Nephron progenitor cell (in vitro differentiated cells): ENCODE measurements at places on chromosomes 4 and X.

DNA sequence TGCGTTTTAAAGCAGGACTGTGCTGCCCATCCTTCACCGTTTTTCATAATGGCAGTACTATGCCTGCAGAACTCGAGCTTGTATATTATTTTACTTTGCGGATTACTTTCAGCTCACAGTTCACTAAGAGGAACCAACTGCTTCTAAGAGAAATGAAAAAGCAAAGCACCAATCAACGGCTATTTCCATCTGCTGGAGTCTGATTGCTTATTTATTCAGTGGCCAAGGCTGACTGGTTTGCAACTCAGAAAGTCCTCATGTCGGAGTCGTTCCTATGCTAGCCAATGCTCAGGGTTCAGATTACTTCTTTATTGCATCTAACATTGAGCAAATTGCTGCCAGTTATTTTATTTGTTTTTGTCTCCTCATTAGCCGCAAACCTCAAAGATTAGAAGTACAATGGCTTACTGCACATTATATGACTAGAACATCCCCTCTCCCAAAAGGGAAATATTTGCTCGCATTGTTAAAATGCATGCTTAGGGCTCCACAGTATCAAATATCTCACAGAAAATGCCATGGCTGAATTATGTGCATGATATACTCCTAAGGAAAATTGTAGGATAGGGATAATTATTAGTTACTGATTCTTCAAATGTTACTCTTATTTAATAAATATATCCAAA, 1628.2 kb upstream of the ADGRL3 start:
- no peak for DNase-seq

DNA sequence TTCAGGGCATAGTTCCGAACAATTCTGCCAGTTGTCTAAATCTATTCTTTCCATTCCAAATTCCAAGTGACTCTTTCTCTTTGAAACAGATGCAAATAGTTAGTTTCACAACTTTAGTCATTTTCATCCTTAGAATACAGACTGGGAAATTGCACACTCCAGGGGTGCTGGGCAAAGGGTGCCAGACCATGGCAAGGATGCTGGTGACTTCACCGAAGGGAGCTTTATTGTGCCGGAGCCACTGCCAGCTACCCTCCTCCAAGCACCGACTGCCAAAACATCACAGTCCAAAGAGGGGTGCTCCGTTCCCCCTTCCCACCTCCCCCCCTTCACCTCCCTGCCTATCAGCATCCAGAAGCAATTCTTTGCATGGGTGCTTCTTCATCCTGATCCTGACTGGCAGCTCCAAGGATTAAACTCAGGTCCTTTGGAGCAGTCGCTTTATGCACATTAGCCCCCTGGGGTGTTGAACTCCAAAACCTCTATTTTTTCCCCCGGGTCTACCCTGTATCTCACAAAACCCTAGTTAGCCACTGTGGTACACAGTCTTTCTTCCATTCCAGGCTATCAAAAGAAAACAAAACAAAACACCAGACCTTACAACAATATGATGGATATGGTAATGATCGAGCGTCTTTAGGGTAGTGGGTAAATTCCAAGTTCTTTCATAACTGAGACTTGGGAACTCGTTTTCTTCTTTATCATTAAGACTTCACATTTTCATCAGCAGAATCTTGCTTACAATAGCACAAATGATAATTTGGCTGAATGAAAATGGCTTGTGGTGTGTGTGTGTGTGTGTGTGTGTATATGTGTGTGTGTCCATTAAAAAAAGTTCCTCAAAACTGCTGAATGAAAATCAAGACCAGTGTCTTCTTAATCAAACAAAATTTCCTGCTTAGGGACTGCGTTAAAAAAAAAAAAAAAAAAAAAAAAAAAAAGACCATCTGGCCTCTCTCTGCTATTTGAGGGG, 28.7 kb downstream of the MID1 start:
- no peak for DNase-seq

DNA sequence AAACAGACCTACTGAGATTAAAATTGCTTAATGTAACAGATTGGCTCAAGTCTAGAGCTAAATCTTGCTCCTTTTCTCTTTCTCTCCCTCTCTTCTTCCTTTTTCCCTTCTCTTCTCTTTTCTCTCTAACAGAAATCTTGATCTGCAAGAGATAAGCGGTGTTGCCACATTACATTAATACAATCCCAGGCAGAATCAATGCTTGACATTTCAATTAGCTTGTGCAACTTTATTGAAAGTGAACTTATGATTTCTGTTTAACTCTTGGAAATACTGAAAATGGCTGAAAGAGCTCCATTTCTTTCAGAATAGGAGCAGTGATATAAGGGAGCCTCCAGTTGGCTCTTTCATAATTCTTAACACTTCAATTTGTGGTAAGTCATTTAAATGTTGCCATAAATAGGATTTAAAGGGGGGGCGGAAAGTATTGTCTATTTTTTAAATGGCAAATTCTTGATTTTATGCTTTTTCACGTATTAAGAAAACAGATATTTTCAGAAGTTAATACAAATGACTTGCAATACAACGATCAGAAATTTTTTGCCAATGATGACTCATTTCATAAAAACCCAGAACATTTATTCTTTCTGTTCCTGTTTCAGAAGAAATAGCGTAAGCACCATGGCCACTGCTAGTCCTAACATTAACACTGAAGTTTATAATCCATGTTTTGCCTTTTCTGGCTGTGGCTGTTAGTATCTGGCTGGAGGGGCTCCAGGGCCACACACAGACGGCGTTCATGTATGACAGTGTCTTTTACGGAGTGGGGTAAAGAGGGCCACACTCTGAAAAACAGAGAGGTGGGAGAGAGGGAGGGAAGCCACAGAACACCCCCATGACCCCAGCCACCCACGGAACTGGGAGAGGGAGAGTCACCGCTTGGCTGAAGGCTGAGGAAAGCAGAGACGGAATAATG, 115.7 kb upstream of the FAT1 start:
- no peak for DNase-seq

DNA sequence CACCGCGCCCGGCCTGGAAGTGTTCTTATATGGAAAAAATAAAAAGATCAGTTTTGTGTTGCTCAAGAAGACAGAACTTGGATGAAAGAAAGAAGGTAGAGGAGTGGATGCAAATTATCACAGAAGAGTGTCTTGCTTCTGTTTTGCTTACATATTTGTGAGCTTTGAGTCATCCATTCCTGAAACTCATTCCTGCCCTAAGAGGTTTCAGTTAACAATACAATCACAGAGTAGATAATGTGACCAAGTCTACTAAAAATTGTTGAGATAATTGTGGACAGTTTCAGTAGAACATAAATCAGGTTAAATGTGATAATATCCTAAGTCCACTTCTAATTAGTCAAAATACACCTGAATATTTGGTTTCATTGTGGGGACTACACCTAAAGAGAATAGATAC, 26.4 kb upstream of the LRCH2 start:
- DNase-seq: no peak

- no peak for DNase-seq
These were observed 116.1 kb upstream of the ARHGAP24 start for GRCh38 chr4:85358831-85359230.

- DNase-seq: no peak
These were observed 52.7 kb downstream of the TBC1D9 start for GRCh38 chr4:140703463-140703862.

GRCh38 chr4:94678896-94679295, 78.9 kb upstream of the BMPR1B start:
- no peak for DNase-seq

DNA sequence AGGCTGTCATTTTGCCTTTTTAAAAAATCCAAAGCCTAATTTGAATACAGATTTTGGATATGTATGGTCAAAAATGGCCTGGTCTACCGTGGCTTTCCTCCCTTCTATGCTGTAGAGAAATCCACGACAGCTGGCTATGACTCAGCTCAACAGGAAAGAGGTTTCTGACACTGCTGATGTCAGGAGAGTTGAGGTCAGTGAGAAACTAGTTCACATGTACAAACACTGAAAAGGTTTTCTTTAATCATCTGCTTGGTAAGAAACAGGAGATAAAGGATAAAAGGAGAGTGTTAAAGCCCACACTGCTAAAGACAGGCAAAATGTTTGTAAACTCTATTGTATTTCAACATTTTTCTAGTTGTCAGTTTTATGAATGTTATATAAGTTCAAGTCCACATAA, 113.9 kb downstream of the NYX start:
- DNase-seq: no peak

GRCh38 chr4:125319311-125319710, 4.6 kb downstream of the FAT4 start:
- DNase-seq: no peak

DNA sequence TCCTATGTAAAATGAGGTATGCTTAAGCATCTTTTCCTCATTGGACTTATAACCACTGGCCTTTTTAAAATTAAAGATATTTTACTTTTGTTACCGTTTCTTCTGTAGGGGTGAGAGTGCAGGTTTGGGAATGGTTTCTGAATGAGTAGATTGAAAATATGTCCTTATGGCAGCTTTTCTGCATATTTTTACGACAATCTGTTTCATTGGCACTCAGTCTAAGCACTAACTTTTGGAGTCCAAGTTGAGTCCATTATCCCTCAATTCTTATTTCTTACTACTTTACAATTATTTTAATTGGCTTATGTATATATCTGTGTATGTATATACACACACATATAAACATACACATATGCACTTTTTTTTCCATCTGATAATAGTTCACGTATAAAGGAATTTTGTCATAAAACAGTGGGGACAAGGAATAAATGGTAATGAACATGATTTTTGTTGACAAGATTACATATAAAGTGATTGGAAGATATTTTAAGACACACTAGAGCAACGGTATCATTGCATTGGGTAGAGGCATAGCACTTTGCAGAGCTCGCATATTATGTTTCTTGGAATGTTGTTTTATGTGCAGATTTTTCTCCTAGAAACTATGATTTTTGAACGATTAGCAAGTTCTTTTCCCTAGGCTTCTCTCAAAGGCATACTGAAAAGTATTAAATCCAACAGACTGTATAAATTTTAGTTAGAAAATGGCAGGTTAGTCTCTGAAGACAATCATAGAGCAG, 133.0 kb downstream of the FAT4 start:
- no peak for DNase-seq

DNA sequence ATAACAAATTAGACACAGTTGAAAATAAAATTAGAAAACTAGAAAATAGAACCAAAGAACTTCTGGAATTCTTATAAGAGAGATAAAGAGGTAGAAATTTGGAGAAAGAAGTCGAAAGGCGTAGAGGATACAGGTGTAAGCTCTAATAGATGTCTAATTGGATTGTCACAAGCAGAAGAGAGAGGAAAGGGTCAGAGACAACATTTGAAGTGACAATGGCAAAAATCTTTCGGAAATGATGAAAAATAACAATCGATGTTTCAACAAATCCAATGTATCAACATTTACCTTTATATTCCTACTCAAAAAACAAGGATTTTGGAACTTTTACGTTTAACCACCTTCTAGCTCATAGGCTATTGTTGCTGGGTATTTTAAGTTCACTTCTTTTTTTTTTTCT, 3.8 kb downstream of the CXCL8 start:
- no peak for DNase-seq

DNA sequence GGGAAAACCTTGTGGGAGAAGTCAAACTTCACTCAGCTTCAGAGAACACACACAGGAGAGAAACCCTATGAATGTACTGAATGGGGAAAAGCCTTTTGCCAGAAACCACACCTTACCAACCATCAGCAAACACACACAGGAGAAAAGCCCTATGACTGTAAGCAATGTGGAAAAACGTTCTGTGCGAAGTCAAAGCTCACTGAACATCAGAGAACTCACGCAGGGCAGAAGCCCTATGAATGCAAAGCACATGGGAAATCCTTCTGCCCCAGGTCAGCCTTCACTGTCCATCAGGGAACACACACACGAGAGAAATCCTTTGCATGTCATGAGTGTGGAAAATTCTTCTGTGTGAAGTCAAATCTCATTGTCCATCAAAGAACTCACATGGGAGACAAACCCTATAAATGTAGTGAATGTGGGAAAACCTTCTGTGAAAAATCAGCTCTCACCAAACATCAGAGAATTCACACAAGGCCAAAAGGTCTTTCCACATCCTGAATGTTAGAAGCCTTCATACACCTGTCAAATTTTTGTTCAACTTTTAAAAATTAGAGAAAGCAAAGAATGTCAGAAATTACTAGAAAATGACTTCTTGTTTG, 199.4 kb downstream of the SMIM20 start:
- no peak for DNase-seq

- no peak for DNase-seq
These were observed 639.7 kb upstream of the AGA start for GRCh38 chr4:178081896-178082295.

- no peak for DNase-seq
These were observed 4.2 kb downstream of the PGM2 start for GRCh38 chr4:37830640-37831039.

GRCh38 chr4:177177541-177178081, 132.1 kb upstream of the NEIL3 start:
- no peak for DNase-seq

DNA sequence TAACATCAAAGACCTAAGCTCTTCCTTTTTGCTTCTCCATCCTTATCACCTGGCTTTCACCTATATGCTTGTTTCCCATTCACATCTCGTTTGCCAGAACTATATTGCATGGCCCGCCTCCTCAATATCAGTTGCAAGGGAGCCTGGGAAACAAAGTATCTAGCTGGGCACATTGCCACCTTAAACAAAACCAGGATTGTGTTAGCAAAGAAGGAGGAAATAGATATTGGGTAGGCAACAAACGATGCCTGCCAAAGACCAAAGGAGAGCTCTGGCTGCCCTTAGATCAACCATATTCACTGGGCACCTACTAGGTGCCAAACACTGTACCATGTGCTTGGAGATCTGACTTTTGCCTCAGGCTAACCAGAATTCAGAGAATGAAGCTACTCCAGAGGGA, 107.5 kb downstream of the GRIA3 start:
- DNase-seq: no peak

DNA sequence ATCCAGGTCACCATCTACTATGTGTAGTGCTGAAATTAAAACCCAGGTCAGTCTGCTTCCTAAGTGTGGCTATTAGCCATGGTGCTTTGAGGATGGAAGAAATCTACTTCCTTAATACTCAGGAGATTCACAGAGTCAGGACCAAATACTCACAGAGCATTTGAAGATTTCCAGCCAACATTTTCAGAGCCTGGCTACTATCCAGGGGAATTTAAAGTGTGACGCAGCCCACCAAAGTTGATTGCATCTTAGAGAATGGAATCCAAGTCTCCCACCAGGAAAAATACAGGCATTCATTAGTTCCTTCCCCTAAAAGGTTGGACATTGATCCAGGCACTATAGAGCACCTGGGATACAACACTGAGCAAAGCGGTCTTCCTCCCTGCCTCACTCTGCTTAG, 83.8 kb downstream of the HS3ST1 start:
- no peak for DNase-seq

DNA sequence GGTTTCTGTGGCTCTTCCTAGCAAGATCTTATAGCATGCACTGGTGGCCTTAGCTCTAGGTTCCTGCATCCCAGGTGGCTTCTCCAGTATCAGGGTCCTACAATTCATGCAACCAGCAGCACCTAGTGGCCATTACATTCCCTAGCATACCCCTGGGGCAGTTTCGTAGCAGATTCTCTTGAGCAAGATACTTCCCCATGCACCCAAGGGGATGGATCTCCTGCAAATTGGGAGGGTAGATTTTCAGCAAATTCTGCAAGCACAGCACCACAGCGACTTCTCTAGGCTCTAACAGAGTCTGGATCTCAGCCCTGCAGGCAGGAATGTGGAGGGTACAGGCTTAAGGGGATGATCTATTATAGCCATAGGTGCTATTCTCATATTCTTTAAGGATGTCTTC, 13.1 kb upstream of the SLC9B1 start:
- DNase-seq: no peak

GRCh38 chr4:181479141-181479540, 764.1 kb upstream of the TENM3 start:
- DNase-seq: no peak

GRCh38 chrX:143633461-143634308, 2.2 kb downstream of the SLITRK4 start:
- DNase-seq: peak; percentile 44
